T-helper 17 cell (primary cell): ENCODE measurements at places on chromosomes 16 and 17.

DNA sequence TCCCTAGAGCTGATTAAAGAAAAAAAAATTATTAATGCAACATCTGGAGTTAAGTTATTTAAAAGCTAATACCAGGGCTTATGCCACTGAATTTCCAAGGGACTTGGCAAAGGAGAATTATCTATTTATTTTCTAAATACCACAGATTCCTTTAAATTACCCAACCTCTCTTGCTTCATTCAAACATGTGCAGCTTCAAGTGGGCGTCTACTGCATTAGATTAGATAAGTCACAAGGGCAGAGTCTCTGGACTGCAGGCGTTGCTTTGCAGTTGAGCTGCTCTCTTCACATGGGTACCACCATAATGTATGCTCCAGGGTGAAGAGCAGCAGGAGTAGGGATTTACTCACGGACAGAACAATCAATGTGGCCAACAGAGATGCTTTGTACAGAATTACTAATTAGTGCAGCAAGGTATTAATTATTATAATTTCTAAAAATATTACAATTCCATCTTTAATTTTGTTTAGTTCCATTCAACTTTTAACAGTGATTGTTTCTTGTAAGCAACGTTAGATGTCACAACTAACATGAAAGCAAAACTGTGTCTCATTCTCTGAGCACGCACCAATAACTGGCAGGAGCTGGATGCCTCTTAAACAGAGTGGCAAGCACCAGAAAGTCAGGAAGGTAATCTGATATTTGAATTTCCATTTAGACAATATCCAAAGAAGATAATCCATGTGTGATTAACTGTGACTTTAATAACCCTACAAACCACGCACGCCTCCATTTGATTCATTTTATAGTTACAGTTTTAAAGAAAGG, 214.2 kb downstream of the STX8 start:
- DNase-seq = no peak

GRCh38 chr17:59950049-59950448, 14.5 kb downstream of the RNFT1 start:
- no peak for DNase-seq

- no peak for DNase-seq
Measured at GRCh38 chr16:30533748-30534367, 800 bp downstream of the ZNF747 start.

DNA sequence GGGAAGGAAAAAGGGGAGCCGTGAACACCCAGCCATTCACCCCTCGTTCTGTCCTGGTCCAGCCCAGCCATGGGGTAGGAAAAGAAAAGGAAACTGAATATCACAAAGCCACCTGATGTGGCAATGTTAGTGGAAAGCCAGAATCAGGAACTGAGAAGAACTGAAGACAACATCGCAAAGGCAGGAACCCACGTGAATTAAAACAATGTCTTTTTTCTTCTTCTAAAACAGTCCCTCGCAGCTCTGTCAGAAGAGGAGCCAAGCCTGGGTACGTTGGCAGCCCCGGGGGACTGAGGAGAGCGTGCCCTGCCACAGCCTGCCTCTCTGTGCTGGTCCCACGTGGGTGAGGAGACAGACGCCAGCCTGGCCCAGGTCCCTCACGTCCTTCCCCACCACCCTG, 55.0 kb downstream of the ZNF423 start:
- DNase-seq = no peak

DNA sequence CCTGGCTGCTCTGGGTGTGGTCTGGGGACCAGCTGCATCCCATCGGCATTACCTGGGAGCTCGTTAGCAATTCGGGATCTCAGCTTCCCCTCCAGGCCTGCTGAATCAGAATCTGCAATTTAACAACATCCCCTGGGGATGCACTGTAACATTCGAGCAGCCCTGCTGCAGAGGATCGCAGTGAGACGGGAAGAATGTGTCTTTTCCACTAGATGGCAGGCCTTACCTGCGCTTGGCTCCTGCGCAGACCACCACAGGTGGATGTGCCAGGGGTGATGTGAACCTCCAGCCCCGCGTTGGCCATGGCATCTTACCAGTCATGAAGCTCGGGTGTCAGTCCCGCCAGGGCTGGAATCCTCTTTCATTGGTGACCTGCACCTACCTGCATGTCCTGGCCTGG, 209.9 kb downstream of the PRKCB start:
- DNase-seq = no peak

DNA sequence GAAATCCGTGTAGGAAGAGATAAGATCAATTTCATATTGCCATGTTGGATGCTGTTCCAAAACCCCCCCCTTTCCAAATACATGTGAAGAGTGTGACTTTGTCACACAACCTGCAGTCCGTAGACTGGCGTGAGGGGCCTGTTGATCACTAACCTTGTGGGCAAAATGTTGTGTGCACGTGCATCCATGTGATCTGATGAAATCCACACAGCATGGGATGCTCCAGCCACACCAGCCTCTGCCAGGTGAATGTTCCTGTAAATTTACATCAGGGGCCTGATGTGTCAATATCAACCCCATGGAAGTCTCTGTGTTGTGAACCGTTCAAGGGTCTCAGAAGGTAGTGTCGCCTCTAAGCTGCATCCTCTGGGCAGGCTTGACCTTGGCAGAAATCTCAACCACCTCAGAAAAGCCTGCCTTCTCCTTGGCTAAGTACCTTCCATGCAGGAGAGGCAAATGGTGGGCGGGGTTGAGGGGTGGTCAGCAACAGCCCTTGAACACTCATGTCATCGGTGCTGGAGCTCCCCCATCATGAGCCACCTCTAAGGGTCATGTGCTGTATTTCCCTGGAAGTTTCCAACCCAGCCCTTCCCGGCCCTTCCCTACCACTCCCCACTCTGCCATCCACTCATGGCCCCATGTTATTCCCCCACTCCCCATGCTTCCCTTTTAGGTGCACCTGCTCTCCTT, 78.2 kb upstream of the DNAH17 start:
- no peak for DNase-seq

DNA sequence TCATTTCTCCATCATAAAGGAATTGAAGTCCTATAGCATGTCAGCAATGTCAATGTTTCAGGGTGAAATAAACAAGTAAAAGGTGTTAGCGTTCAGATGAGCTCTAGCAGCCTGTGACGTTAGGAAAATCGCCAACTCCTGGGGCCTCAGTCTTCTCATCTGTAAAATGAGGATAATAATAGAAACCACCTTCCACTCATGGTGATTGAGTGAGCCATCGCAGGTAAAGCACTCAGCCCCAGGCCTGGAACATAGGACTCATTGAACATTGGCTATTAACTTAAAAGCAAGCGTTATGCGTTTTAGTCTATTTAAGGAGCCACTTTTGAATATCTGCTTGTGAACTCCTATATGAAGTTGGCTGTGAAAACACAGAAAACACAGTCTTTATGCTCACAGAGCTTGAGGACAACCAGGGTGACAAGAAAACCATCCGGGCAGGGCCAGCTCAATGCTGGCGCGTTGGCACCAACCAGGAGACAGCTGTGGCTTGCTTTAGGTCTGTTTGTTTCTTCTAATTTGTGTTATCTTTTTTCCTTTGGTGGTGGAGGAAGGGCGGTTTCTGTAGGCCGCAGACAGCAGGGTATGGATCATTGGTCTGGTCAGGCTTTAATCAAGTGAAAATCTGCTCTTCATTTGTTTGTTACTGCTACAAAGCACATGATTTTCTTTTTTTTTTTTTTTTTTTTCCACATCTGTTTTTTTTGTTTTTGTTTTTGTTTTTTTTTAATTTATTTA, 35.7 kb upstream of the MED9 start:
- DNase-seq = no peak

DNA sequence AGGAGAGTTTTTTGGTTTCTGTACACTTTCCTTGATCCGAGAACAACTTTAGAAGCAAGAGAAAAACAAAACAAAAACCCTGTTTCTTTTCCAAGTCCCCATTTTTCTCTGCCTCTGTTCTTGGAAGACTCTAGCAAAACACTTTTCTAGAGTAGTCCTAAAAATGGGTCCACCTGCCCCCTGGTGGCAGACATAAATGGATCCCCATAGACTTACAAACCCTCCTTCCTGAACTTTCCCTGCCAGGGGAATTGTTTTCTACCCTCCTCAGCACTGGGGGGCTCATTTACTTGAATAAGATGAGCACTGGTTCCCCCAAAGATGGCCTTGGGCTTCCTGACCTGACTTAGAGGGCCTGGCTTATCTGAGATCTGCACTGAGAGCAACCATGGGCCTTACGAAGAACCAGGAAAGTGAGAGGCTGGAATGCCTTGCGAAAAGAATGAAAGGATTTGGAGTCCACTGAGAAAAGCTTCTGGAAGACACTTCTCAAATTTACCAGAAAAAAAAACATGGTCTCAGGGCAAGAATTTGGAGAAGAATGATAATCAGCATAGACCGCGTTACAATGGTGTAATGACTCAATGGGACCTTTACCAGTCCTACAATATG, 48.0 kb upstream of the CDYL2 start:
- DNase-seq = no peak

DNA sequence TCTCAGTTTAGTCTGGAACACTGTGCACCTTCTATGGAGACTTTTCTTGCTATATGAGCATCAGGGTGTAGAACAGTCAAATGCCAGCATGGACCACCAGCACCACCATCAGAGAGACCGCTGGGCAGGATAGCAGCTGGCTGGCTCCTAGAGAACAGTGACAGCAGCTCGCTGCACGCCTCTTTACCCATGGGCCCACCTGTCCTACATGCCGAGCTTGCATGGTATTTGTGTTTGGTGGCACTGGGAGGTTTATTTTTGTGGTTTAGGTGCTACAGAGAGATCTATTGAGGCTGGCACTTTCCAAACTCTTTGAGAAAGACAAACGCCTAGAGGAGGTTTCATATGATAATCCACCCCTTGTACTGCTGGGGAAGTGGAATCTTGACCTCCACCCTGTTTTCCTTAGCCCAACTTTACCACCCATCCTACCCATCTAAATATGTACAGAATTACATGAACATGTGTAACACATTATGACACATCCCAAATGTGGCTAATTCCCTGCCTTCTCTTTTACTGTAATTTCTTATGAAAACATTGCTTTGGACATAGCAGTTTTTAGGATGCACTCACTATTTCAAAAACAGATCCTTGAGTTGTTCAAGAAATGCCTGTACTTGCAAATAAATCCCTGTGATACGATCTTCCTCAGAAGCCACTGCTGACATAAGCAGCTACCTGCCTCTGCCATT, 46.3 kb downstream of the COG7 start:
- no peak for DNase-seq

DNA sequence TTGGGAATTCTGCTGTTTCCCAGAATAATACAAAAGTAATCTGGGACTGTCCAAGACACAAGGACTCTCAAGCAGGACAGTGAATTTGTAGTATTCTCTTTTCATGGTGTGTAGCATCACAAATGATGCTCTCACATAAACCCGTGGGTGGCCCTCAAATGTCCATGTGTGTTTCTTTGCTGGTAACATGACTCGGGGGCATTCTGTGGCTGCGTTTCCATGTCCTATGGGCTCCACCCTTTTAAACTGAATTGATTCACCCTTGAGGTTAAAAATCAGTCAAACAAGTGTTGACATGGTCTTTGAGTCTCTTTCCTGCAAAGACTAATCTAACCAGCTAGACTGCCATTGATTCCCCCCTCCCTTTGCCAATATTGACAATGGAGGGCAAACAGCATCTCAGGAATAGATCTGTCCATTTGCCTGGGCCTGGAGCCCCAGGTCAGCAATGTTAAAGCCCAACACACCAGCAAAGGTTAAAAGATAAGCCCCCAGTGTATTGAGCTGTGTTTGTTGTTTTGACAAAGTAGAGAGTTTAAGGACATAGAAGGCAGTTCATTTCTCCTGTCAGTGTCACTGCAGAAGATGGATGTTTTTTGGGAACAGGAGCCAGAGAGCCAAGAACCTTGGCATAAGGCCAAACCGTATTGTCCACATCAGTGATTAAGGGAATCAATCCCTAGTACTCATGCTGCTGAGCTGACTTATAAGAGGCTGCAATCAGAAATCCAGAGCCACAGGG, 117.1 kb upstream of the COX10 start:
- no peak for DNase-seq

GRCh38 chr16:89184933-89185794, 13.6 kb downstream of the CDH15 start:
- DNase-seq = no peak

DNA sequence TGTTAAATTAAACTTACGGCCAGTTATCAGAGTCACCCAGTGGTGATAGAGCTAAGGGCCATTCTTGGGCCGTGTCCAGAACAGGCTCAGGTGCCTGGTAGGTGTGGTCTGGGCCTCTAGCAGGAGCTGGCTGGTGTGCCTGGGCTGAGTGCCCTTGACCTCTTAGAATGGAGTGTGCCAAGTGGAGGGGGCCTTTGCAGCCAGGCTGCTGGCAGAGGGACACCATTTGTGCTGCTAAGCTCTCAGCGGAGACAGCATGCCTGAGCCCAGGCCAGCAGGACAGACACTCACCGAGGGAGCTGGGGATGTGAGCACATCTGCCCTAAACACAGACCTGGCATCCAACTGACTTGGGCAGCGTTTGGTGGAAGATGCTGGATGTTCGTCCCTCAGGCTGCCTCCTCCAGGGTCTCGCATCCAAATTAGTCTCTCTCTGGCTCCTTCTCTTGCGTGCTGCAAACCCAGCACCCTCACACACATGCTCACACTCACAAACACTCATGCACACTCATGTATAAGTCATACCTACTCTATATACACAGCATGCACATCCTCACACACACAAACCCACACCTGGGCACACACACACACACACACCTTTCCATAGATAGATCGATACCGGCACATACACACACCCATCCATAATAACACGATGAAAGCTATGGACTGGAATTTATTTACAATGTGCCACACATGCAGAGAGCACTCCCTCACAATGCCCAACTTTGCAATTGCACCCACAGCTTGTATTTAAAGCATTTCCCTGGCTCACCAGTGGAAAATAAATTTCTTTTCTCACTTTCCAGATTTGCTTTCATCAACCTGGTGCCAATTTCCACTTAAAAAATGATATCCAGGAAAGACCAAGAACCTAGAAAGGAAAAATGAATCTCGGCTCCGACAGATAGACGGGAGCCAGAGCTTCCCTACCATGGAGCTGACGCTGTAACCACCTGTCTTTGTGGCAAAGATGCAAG, 33.6 kb upstream of the CDH5 start:
- no peak for DNase-seq

GRCh38 chr17:13785981-13786598, 184.4 kb upstream of the HS3ST3A1 start:
- DNase-seq = no peak

- no peak for DNase-seq
Measured at GRCh38 chr16:72972878-72973571, 74.9 kb downstream of the ZFHX3 start.

DNA sequence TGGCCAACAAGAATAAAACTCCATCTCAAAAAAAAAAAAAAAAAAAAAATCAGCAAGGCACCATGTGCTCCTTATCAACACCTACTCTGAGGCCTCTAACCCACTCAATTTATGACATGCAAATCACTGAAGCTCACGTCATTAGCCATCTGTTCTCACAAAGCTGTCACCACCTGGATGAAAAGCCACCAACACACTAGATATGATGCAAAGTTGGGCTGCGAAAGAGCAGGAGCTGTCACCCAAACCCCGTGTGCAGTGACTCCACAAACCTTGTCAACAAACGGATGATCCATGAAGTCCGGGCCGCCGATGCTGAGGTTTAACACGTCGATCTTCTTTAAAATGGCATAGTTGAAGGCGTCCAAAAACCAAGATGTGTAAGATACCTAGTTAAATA, 25.3 kb downstream of the MBTPS1 start:
- DNase-seq = no peak

- no peak for DNase-seq
Measured at GRCh38 chr16:66649636-66650205, 45.2 kb downstream of the CMTM3 start.
